T-helper 2 cell treated with Interferon-gamma antibody and Interleukin-4, amounts not matched to agents 5 μg/mL and 100 μg/mL, for 36 hours (primary cell): ENCODE measurements at places on chromosomes 13 and 19.

DNA sequence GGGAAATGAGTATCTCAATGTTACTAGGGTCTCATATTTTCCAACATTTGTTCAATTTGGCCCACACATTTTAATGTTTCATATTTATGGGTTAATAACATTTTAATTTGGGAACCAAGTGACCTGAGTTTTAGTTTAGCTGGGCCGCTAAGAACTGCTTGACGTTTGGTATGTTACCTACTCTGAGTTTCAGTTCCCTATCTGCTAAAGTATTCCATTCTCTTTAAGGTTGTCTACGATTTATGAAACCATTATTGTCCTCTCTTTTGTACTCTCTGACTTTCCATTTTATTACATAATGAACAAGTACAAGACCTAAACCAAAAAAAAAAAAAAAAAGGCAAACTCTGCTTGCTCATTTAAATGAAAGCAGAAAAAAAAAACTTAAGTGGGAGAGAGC, 89.9 kb downstream of the FGF14 start:
- DNase-seq, result no peak

- no peak for DNase-seq
Observed at GRCh38 chr13:21511849-21512248, 52.7 kb upstream of the ZDHHC20 start.

DNA sequence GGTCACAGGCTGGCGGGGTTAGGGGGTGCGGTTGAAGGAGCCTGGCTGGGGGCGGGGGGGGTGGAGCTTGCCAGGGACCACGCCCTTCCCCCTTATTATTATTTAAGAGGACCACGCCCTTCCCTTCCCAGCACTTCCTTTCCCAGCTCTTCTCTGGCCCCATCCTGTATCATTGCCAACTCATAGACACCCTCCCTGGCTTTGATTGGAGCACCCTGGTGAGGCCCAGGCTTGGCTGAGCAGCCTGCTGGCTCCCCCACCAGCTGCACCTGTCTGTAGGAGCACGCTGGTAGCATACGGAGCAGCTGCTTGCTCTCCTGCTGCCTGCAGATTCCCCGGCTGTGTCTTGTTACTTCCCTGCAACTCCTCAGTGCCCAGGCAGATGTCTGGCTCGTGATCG, 62.5 kb upstream of the PDX1 start:
- DNase-seq, result no peak

DNA sequence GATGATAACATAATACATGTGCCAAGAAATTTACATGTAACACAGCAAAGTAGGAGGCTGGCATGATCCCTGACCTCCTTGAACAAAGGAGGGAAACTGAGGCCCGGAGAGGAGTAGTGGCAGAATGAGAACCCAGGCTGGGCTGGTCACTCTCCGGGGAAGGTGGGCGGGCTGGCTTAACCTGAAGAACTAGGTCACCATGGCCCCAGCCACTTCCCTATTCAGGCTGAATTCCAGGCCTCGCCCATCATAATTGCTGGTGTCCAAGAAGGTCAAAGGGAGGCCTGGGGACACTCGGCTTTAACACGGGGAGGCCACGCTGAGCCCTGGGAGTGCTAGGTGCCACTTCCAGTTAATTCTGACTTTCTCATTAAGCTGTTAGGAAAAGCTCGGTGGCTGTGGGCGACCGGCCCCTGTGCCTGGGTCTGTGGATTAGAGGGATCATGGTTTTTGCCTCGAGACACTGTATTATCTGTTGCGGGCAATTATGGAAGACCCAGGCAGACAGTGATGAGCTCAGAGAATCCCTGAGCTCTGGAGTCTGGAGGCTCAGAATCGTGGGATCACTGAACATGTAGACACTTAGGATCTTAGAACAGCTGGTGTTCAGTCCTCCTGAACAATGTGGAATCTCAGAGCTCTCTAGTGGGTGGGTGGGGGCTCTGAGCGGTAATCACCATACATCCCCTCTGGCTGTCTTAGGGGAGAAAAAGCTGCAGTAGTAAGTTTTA, 5.0 kb upstream of the TINCR start:
- no peak for DNase-seq

- no peak for DNase-seq
Observed at GRCh38 chr19:33292595-33293254, 9.6 kb downstream of the CEBPA start.

- DNase-seq, result no peak
Observed at GRCh38 chr13:32309312-32310133, 5.6 kb downstream of the ZAR1L start.

GRCh38 chr19:35365303-35365702, 5.6 kb upstream of the GPR42 start:
- no peak for DNase-seq

GRCh38 chr19:49120868-49121267, 1.5 kb downstream of the PPFIA3 start:
- no peak for DNase-seq

DNA sequence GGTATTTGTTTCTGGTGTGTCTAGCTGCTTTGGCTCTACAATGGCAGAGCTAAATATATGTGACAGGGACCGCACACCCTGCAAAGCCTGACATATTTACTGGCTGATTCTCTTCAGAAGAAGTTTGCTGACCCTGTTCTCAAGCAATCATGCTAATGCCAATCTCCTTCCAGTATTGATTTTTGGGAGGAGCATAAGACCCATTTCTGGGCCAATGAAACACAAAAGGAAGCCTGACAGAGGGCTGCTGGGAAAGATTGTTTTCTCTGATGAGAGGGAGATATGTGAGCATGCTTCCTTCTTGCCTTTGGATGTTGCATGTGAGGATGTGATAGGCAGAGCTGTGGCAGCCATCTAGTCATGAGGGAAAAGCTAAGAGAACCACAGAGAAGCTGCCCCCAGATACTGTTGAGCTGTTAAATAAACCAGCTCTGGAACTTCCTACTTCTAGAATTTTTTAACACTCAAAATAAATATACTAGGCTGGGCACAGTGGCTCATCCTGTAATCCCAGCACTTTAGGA, 31.4 kb upstream of the TPTE2 start:
- DNase-seq, result no peak

- DNase-seq, result no peak
Observed at GRCh38 chr19:13937479-13938300, 527 bp downstream of the PODNL1 start.

DNA sequence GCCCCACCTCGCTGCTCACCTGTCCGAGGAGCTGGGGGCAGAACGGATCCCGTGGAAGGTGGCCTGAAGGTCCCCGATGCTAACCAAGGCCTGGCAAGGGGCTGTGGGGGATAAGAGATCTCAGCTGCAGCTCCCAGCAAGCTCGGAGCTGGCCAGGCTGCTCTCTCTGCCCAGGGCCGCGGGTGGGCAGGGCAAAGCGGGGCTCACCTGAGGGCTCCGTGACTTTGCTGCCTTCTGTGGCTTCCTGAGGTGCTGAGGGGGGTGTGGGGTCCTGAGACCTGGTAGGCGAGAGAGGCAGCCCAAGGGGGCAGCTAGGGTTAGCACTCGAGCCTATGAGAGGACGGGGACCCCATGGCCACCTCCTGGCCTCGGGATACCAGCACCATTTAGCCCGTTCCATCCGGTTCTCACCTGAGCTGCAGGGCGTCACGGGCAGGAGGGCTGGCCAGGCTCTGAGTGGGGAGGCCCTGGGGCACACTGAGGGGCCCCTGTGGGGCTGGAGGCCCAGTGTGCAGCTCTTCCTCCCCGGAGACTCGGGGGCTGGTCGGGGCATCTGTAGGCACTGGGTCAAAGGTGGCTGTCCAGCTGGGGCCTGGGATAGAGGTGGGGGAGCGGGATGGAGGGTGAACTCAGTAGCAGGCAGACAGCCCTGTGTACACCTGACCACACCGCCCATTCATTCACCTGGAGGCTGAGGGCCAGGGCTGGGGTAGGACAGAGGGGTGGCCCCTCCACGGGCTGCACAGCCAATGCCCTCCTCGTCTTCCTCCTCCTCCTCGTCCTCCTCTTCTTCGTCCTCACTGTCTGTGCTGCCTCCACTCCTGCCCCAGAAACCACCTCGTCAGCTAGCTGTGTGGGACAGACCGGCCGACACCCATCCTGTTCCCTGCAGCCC, 3.1 kb upstream of the TMEM86B start:
- no peak for DNase-seq

- no peak for DNase-seq
Observed at GRCh38 chr19:44590245-44591059, 22.9 kb upstream of the IGSF23 start.

GRCh38 chr13:112133499-112134390, 66.8 kb downstream of the SOX1 start:
- DNase-seq, result no peak

DNA sequence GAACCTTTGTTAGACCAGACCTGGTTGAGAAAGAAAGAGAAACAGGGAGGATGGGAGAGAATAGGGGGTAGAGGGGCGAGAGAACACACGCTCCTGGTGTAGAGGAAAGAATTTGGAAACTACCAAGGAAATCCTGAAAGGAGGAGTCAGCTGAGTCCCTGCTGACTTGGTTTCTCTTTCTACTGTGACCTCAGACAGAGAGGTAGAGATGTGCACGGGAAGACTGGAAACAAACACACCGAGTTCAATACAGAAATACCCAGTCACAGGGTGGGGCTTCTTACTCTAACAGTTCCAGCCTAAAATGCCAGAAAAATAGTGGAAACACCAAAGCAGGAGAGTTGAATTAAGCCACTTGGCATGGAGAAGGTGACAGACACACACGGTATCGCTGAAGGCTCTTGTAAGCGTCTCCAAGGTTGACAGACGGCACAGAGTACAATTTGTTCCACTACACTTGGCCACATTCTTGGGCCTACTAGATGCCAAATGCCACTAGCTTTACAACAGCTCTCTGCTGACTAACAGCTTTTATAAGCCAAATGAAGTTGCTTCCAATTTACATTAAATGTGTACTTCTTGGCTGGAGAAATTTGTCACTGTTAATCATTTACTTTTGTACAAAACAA, 28.1 kb downstream of the LATS2 start:
- DNase-seq, result no peak

DNA sequence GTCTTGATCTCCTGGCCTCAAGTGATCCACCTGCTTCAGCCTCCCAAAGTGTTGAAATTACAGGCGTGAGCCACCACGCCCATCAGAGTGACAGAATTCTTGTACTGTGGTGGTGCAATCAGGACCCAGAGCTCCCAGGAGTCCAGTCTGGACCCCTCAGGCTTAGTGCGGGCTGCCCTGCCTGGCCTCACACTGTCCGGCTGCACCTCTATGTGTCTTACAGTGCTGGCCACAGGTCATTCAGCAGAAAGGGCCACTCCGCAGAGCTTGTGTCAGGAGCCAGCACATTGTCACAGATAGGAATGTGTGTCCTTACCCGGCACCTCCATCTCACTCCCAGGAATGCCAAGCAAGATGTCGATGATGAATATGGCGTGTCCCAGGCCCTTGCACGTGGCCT, 49.2 kb downstream of the SMARCA4 start:
- DNase-seq, result no peak

- DNase-seq, result no peak
Observed at GRCh38 chr19:29551774-29552173, 26.0 kb downstream of the VSTM2B start.

DNA sequence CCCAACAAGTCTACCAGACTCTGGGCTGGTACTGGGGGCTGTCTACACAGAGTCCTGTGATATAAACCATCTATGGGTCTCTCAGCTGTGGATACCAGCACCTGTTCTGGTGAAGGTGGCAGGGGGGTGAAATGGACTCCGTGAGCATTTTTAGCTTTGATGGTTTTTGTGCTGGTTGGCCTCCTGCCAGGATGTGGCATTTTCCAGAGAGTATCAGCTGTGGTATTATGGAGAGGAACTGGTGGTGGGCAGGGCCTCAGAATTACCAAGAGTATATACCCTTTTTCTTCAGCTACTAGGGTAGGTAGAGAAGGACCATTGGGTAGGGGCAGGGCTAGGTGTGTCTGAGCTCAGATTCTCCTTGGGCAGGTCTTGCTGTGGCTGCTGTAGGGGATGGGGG, 1920.9 kb upstream of the PCDH20 start:
- DNase-seq, result no peak

GRCh38 chr13:63048653-63049052, 1633.0 kb upstream of the PCDH20 start:
- no peak for DNase-seq

DNA sequence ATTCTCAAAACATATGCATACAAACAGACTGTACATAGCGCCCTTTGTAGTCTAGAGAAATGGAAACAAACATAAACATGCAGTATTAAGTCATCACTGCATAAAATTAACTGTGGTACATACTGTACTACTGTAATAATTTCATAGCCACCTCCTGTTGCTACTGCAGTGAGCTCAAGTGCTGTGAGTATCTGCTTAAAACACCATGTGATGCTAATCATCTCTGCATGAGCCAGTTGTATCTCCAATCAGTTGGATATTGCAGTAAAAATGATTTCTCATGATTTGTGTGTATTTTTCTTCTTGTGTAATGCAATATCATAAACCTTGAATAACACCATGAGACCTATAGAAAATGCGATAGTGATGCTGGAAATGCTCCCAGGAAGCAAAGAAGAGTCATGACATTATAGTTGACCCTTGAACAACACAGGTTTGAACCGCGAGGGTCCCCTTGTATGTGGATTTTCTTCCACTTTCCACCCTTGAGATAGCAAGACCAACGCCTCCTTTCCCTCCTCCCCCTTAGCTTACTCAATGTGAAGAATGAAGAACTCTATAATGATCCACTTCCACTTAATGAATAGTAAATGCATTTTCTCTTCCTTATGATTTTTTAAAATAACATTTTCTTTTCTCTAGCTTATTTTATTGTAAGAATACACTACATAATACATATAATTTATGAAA, 4.1 kb downstream of the TNFSF13B start:
- no peak for DNase-seq

- DNase-seq, result no peak
Observed at GRCh38 chr13:37175996-37176395, 70.5 kb upstream of the CSNK1A1L start.

DNA sequence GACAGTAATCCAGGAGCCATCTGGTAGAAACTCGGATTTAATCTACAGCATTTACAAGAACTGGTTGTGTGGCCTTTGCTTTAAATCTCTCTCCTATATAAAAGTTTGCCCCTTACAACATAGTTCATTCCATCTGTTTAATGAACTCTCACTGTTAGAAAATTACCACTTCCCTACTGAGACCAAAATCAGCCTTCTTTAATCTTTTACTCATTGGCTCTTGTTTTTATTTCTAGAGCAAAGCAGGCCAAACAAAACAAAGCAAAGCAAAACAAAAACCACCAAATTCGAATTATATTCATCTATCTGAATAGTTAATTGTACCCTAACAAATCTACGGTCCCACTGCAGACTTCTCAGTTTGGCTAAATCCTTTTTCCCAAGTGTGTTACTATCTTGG, 127.0 kb downstream of the UGGT2 start:
- DNase-seq, result no peak

DNA sequence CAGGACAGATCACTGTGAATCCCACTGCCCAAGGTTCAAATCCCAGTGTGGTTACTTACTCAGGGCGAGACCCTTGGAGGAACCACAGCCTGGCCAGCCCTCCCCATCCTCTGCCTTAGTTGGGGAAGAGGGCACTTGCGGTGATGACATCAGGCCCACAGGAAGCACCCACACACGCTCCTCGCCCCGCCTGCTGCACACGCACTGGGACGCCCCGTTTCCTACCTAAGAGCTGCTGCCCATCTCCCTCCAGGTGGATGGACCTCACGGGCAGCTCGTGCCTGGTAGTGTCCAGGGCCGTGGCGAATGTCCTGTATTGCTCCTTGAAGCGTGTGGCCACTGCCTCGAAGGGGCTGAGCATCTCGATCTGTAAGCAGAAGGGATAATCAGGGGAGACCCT, 19.6 kb downstream of the HAUS8 start:
- DNase-seq, result no peak

GRCh38 chr13:94419925-94420305, 59.6 kb downstream of the DCT start:
- DNase-seq, result no peak

- no peak for DNase-seq
Observed at GRCh38 chr13:46039411-46040182, 12.9 kb downstream of the ZC3H13 start.

GRCh38 chr19:31963746-31964145, 381.7 kb upstream of the ZNF507 start:
- no peak for DNase-seq
